A549 treated with GW870086 at 1 μM for 4 hours (cell line): ENCODE measurements at places on chromosomes 5 and 9. TPM values are rescaled to one million over a fixed set of nuclear protein-coding genes. Genes with fewer than 3 reads are reported as not detected.

The PTGER4 gene
- 3.1 to 4.5 TPM (median 3.8 TPM) in 5 replicates for total RNA-seq

The SHROOM1 gene
- total RNA-seq: 7.8 to 10.7 TPM (median 9.6 TPM) in 5 replicates

The BHMT2 gene
- not detected in 5 replicates for total RNA-seq

The C9orf153 gene
- total RNA-seq: 0.08 to 0.65 TPM (median 0.17 TPM) in 3 of 5 replicates, not detected in the others

The ANKRD18A gene
- total RNA-seq: 5.6 to 13.3 TPM (median 9.8 TPM) in 5 replicates

The SLC6A18 gene
- not detected in 5 replicates for total RNA-seq

The CPLANE1 gene
- total RNA-seq: 3.2 to 5.4 TPM (median 4.4 TPM) in 5 replicates

The SURF6 gene
- 19.9 to 29.3 TPM (median 24.0 TPM) in 5 replicates for total RNA-seq

The SH3TC2 gene
- 0.38 to 0.73 TPM (median 0.62 TPM) in 5 replicates for total RNA-seq

The BTNL3 gene
- total RNA-seq: not detected in 5 replicates

The TAF11L4 gene
- not detected in 5 replicates for total RNA-seq

The RAB3C gene
- total RNA-seq: 0.23 TPM in 1 of 5 replicates, not detected in the others

The DIRAS2 gene
- not detected in 5 replicates for total RNA-seq

The CCL27 gene
- 0.19 TPM in 1 of 5 replicates, not detected in the others for total RNA-seq

The ARSI gene
- total RNA-seq: 28.6 to 39.5 TPM (median 34.0 TPM) in 5 replicates

The MARVELD2 gene
- 2.2 to 3.2 TPM (median 2.4 TPM) in 5 replicates for total RNA-seq
